Stimulated activated CD4-positive, alpha-beta T cell treated with anti-CD3 and anti-CD28 coated beads, TNF-alpha, amount 100 ng/mL, for 24 hours (primary cell): ENCODE measurements at places on chromosomes 7 and 10.

- no peak for DNase-seq
These were observed 85.2 kb downstream of the AMPH start for GRCh38 chr7:38545977-38546376.

GRCh38 chr7:72362246-72362645 lies 49.9 kb downstream of the CALN1 start:
- DNase-seq, result no peak

DNA sequence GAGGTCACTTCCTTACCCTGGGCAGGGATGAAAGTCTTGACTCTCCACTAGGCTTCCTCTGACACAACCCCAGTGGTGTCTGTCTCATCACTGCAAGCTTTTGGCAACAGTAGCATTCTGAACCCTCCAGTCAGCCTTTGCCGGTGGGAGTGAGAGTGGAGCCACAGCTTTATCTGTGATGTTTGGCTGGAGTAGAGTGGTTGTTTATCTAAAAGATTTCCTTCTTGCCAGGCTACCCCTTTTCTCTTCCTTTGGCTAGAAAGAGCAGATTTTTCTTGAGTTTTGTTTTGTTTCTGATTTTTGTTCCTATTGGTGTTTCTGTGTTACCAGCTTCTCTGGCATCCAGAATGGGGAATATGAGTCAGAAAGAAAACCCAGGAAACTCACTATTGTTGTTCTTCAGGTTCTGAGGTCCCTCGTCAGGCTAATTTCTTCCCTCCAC lies 98.9 kb upstream of the KIF5B start:
- no peak for DNase-seq

- no peak for DNase-seq
These were observed 440 bp upstream of the MINDY3 start for GRCh38 chr10:15860692-15861201.

DNA sequence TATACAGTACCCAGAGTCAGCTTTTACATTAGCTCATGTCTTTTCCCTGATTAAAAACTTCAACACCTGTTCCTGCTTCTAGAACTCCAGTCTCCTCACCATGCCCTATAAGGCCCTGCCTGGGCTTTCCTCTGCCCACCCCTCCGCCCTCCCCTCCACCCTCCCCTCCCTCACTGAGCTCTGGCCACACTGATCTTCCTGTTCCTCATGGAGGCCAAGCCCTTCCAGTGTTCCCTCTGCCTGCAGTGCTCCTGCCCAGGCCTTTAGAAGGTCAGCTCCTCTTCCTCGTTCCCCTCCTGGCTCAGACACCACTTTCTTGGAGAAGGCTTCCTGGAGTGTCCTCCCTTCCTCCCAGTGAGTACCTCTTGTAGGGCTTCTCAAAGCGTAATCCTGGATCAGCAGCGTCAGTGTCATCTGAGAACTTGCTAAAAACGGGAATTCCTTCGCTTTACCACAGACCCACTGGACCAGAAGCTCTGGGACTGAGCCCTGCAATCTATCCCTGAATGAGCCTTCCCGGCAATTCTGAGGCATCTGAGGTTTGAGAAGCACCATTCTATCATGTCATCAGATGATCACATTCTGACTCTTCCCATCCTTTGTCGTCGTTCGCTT lies 3.7 kb downstream of the PDZD7 start:
- DNase-seq, result no peak

DNA sequence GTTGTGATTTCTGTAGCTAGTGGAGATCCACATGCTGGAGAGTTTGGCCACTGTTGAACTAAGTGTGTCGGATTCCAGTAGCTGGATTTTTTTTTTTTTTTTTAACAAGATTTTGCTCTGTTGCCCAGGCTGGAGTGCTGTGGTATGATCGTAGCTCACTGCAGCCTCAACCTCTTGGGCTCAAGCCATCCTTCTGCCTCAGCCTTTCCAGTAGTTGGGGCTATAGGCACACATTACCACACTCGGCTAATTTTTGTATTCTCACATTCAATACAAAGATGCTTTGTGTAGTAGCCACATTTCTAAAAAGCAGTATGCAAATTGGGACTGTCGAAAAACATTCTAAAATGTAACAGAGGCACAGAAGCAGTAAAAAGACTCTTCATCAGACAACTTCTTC lies 63.5 kb downstream of the RABGEF1 start:
- no peak for DNase-seq
